Activated effector memory CD4-positive, alpha-beta T cell treated with Interleukin-2 at 50 U/mL for 16 hours (primary cell): ENCODE measurements at places on chromosomes 3 and 15.

GRCh38 chr3:3027976-3028567 lies 82.1 kb downstream of the IL5RA start:
- DNase-seq, result no peak

DNA sequence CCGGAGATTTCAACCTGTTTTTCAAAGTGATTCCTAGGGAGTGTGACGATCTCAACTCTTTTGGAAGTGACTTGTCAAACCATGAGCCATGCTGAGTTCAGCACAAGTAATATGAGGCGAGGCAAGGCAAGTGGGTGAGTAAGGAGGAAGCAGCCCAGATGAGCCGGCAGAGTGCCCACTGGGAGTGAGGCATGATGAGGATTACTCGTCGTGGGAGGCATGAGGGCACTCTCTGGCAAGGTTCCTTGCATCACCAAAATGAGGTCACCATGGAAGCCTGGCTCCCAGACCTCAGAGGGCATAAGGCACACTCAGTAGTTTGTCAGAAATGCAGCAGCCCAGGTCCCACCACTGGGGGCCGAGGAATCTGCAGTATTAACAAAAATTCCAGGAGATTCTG lies 636.1 kb downstream of the MAGI1 start:
- DNase-seq, result no peak

DNA sequence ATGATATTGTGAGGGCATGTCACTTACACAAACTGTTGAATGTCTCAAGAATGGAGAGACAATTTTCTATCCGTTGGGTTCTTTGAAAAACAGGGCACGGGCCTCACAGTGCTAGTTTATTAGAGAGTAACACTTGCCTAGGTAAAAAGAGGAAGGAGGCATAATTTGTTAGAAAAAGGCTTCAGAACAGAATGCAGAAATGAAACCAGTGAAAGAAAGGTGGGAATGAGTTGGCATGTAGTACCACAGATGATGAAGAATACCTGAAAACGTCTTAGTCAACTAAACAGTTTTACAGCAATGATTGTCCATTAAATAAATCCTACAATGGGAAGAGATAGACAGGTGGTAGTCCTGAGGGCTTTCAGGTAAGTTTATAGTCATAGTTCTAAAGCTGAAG lies 1399.7 kb upstream of the CADM2 start:
- DNase-seq, result no peak

GRCh38 chr3:13107661-13108060 lies 34.4 kb upstream of the IQSEC1 start:
- DNase-seq, result no peak

- DNase-seq, result no peak
Measured at GRCh38 chr3:123755085-123755484, 129.0 kb downstream of the MYLK start.

- DNase-seq, result no peak
Measured at GRCh38 chr3:69326855-69327300, 59.0 kb downstream of the FRMD4B start.

- no peak for DNase-seq
Measured at GRCh38 chr3:58041826-58042324, 33.7 kb downstream of the FLNB start.

- DNase-seq, result no peak
Measured at GRCh38 chr3:157125101-157125500, 34.8 kb downstream of the CCNL1 start.

DNA sequence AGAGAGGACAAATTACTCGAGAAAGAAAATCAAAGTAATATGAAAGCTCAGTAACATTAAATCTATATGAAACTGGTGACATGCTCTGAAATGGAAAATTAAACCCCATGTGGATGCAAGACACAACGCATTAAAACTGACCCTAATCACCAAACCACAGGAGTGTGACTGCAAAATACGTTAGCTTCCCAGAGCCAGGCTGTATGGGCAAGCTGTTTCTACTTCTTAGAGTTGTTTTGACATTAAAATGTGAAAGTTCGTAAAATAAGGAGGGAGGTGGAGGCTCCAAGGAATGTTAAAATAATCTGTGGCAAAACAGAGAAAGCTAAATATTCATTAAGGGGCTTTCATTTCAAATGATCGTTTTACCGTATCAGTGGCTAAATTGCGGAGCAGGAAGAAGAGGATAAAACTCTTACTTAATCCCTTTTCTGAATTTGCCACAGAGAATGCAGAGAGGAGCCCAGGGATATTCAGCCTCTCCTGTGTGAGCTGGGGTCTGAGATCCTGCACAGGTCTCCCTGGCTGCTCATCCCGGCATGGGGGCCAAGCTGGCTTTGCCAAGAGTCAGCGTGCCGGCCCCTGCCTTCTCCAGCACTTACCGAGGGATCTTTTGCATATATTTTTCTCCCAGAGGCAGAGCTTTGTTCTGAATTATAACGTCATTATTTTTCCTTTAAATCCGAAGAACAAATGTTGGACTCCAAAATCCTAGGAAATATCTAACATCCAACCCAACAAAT lies 239.8 kb upstream of the THBS1 start:
- DNase-seq, result no peak

GRCh38 chr3:134432236-134432635 lies 53.5 kb downstream of the ANAPC13 start:
- DNase-seq, result no peak

GRCh38 chr15:83030021-83030420 lies 18.6 kb upstream of the C15orf40 start:
- no peak for DNase-seq

DNA sequence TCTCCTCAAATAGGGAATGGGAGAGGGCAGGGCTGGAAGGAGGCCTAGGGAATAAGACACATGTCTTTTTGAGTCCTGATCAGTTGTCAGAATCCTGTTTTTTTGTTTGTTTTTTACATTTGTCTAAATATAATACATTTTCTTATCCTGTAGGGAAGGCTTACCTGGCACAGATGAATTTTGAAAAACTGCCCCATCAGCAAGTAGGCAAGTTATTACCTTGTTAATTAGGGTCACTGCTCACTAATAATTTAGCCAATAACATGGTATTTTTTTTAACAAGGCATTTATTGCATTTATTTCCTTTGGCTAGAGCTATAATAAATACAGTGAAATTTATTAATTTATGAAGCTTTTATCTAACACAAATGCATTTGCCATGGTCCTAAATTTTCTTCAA lies 423.2 kb upstream of the ONECUT1 start:
- DNase-seq, result no peak

DNA sequence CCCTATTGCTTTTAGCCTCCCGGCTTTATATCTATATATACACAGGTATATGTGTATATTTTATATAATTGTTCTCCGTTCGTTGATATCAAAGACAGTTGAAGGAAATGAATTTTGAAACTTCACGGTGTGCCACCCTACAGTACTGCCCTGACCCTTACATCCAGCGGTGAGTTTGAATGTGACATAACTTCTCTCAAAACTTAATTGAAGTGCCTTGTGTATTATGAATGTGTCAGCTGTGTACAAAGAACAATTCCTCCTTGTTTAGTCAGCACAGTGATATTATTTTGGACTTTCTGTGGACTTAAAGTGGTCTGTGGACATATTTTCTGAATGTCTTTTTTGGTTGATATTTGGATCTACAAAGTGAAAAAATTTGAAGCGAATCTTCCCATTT lies 220 bp downstream of the TP63 start:
- DNase-seq, result no peak

DNA sequence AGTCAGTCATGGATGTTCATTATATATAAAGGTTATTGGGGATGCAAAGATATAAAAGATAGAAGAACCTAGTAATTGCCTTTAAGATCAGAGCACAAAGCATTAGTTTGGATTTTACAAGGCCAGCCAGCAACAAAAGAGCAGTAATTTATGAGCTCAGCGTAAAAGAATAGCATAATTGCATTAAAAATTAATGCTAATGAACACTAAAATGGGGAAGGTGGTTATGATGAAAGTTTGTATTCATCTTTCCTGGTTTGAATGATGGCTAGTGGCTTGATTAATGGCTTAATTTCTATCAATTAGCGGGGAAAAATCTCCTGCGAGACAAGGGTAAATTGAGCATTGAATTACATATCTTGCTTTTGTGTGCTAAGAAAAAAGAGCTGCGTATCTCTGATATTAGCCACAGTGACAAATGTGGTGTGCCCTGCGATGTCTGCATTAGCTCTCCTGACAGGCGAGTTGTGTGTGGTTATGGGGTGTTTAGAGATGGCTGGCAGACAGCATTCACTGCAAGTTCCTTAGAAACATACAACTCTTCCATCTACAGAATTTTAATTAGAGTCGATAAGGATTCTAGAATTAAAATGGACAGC lies 42.8 kb upstream of the MLF1 start:
- no peak for DNase-seq

- no peak for DNase-seq
Measured at GRCh38 chr3:141878817-141879216, 2.4 kb downstream of the ATP1B3 start.

GRCh38 chr3:49244581-49245205 lies 32.3 kb downstream of the C3orf62 start:
- no peak for DNase-seq

GRCh38 chr3:52537165-52537620 lies 788 bp downstream of the UQCC5 start:
- DNase-seq, result no peak

GRCh38 chr3:52671676-52672075 lies 14.0 kb downstream of the PBRM1 start:
- DNase-seq, result no peak

GRCh38 chr15:63553388-63553791 lies 43.8 kb upstream of the FBXL22 start:
- DNase-seq, result no peak

DNA sequence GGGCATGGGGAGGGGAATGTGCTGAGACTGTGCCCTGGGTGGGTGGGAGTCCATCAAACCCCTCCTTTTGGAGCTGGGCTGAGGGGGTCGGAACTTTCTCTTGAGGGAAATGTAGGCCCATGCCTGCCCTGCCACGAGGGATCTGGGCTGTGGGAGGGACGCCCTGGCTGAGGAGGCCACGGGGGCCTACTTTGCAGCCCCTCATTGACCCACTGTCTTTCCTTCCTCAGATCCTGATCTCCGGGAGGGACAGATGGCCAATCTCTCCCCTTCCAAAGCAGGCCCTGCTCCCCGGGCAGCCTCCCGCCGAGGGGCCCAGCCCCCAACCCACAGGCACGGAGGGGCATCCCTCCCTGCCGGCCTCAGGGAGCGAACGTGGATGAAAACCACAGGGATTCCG lies 25.3 kb downstream of the LOXL1 start:
- no peak for DNase-seq

GRCh38 chr15:68497206-68497910 lies 65.4 kb upstream of the ITGA11 start:
- no peak for DNase-seq

DNA sequence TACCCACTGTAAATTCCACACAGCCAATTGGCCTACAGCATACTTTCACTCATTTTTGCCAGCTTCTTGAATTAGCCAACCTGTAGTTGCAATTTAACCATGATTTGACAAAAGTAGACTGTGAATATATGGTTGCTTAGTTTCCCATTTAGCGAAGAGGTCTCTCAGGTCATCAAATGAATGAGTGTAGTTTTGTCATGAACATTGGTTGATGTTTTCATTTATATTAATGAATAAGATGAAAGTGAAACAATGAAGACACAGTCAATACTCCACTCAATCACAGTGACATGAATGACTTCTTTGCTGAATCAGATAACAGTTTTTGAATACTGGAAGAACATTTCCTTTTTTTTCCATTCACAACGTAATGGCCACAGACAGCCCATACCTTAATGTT lies 15.3 kb upstream of the FAM3D start:
- no peak for DNase-seq

GRCh38 chr3:58152225-58153015 lies 58.4 kb downstream of the DNASE1L3 start:
- no peak for DNase-seq

- DNase-seq, result no peak
Measured at GRCh38 chr3:2853651-2854050, 256.5 kb downstream of the IL5RA start.

GRCh38 chr15:70258369-70259027 lies 160.8 kb upstream of the TLE3 start:
- peak; percentile 49 for DNase-seq

DNA sequence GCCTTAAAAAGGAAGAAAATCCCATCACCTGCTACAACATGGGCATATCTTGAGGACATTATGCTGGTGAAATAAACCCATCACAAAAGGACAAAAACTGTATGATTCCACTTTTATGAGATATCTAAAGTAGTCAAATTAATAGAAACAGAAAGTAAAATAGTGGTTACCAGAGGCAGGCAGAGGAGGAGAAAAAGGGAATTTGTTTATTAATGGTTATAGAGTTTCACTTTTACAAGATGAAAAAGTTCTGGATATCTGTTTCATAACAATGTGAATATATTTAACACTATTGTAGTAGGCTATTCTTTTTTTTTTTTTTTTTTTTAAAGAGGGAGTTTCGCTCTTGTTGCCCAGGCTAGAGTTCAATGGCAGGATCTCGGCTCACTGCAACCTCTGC lies 40.4 kb downstream of the DPH3 start:
- no peak for DNase-seq

GRCh38 chr15:48891232-48891765 lies 13.4 kb downstream of the EID1 start:
- no peak for DNase-seq

DNA sequence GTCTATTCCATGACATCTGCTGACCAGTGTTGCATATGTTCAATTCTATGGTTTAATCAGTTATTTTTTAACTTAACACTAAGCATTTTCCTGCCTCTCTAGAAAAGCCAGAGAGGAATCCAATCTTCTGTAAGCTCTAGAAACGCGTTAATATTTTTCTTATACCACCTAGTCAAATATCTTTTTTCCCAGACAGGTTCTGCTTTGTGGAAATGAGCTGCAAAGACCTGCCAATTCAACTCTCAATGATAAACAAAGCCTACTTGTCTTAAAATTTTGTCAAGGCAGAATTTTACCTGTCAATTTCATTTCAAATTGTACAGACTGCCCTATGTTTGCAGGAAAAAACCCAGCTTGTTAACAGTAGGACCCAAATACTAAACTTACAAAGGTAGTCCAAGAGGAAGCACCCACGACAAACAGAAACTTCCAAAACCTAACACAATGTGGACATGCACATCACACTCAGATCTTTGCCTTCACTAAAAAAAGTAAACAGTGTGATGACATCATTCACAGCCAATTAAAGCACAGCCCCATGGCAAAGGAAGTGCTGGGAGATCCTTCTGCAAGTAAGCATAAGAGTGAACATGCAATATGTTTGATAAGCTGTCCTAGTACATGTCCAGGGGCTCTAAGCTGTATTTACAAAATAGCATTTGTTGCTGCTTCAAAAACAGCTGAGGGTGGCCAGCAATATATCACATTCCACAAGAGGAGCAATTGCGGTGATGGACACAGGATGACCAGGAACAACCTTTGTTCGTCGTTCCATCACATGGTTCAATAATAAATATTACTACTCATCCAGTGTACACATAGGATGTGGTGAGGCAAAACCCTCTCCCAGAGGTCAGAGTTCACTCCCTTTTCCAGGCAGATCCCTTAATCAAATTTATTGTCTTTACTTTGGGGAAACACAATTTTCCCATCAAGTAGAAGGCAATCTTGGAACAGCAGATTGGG lies 139.4 kb upstream of the TSC22D2 start:
- no peak for DNase-seq
